GDM1 (cell line): ENCODE measurements at places on chromosomes 11 and 22.

GRCh38 chr11:12509371-12509770 lies 132.0 kb downstream of the PARVA start:
- no peak for DNase-seq

GRCh38 chr11:66002648-66003225 lies 434 bp downstream of the BANF1 start:
- no peak for DNase-seq

- no peak for DNase-seq
Measured at GRCh38 chr11:87299041-87299481, 261.3 kb downstream of the TMEM135 start.

DNA sequence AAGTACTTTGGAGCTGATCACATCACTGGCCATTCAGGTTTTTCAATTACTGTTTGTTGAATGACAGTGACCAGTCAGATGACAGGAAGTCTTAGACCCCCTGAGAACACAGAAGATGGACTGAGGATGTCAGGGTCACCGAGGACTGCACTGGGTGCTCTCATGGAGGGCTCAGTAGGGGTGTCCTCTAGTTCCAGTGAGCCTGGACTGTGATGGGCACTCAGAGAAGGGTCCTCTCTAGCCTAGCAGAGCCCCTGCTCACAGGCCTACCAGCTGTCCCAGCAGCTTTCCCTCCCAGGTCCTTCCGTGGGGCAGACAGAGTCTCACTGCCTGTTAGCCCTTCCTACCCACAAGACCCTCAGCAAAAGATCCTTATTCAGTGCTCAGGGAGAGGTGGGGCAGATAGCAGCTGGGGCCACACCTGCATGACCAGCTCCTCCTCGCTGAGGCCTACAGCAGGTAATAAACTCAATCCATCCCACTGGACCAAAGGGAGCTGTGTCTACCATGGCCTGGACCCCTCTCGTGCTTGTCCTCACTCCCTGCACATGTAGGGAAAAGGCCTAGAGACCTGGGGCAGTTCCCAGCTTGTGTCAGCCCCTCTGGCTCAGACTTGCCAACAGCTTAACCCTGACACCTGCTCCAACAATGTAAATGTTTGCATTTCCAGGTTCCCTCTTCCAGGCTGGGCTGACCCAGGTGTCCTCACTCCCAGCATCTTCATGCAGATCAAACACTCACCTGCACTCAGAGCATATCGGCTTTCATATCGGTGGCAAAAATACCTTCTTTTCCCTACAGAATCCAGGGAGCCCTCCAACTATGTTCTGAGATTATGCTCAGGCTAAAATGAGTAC lies 25.2 kb upstream of the VPREB1 start:
- no peak for DNase-seq

DNA sequence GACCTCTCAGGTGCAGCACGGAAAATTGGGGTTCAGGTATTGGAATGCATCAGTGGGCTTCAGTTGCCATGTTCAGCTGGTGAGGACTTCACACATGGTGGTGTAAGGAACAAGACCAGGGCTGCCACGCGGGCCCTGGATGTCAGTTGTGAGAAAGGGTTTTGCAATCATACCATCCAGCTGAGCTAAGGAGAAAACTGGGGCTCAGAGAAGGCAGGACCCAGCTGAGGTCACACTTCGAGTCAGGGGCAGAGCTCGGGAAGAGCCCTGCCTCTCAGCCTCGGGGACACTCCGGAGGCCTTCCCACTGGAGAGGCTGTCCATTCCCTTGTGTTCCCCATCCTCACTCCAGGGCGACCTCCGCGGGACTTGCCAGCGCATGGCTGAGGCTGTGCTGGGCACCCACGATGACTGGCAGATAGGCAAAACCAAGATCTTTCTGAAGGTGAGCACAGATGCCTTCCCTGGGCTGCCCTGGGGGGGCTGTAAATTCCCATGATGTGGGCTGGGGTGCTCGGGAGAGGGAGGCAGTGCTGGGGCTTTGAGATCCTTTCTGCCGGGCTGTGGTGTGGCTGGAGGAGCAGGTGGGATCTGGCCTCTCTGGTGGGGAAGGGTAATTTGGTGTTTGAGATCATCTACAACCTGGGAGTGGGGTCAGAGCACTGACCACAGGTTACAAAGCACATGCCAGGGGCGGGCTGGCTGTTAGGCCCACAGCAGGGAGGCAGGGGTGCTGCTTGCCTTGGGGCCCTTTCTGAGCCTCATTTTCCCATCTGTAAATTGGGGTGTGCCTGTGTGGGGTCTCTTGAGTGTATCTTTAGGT lies 47.2 kb downstream of the MYO7A start:
- no peak for DNase-seq

DNA sequence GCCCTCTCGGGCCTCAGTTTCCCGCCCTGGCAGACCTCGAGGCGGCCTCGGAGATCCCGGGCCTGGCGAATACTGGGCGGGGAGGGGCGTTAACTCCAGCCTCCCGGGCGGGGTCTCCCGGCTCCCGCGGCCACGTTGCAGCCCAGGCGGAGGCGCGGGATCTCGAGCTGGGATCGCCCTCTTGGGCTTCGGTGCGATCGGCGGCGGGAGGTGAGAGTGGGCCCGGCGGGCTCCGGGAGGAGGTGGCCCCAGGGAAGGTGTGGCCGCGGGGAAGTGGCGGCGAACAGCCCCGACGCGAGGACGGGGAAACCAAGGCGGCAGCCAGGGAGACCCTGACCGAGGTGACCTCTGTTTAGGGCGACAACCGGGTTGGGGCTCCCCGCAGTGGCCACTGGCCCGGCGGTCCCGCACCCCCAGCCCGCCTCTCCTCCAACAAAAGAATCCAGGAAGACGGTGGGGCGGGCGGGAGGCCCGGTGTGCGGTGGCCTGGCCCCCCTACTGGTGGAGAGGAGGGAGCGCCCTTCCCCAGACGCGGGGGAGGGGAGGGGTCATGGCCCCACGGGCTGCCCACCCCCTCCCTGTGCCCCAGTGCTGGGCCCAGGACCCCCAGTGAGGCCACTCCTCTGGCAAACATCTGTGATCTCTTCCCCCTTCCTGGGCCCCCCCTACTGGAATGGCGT lies at the start of gene PHETA2:
PHETA2 (plus strand) TSS at position 117 of the 680 bp plus-strand sequence. CDS start 3,046 bp downstream, outside the sequence.
- DNase-seq = no peak

DNA sequence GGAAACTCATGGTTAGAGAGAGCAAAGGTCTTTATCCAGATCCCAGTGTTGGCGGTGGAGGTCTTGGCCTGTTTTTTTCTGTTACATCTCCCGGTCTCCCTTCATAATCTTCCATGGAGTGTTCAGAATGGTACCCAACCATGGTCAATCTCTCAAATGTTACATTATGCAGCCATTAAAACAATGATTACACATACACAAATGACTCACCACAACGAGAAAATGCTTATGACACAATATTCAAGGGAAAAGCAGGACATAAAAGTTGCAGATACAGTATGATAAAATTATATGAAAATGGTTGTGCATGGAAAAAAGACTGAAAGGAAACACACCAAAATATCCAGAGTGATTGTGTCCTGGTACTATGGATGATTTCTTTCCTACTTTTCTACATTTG lies 17.8 kb upstream of the CSNK1E start:
- DNase-seq = no peak

DNA sequence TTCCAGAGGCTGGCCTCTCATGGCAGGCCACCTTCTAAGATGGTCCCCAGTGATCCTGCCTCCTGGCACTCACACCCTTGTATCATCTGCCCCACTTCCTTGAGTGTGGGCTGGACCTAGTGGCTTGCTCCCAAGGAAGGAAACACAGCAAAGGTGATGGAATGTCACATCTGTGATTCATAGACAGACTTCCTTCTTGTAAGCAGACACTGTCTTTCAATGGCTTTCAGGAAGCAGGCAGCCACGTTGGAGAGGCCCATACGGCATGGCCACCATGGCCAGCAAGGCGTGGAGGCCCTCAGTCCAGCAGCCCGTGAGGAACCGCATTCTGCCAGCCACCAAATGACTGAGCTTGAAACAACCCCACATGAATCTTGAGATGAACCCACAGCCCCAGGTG lies 11.3 kb downstream of the LMO1 start:
- DNase-seq = peak; percentile 23

DNA sequence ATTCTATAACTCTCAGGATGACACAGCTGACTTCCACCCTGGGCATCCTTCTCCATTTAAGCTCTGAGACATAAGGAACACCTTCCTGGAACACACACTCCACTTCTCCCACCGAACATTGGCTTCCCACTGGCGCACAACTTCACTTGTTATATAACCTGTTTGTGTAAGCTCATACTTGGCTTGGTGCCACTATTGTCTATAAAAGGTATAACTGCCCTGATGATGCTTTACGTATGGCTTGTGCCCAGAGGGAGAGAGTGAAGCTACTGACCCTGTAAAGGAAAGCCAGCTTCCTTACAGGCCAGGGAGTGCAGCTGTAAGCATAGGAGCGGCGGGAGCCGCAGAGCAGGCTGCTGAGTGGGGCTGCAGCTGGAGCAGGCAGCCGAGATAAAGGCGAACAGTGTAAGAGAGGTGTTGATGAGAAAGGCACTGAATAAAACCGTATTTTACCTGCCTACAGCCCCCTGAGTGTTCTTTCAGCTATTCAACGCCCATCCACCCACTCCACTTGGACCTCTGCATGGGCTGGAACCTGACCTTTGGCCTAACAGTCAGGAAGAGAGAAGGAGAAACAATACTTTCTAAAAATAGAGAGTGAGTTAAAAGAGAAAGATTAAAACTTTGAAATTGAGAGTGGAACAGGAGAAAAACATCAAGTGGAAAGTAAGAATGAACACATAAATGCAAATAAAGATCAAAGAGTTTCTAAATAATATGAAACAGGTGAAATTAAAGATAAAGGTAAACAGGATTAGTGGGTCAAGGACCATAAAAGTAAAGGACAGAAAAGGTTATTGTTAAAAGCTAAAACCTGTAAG lies 252.1 kb upstream of the ARHGAP42 start:
- no peak for DNase-seq
